ENCODE measurements at places on chromosomes 7 and 10. TPM values are rescaled to one million over a fixed set of nuclear protein-coding genes. Genes with fewer than 3 reads are reported as not detected.

GRCh38 chr10:21758239-21758638, 224.2 kb downstream of the MLLT10 start:
- no peak for DNase-seq

GRCh38 chr10:54266395-54266794, 534.6 kb downstream of the PCDH15 start:
- DNase-seq, result no peak

- DNase-seq, result no peak
These were observed at the start of gene CDHR3 for GRCh38 chr7:105963038-105963667. TSS of gene CDHR3 (plus strand) at chr7:105963264. CDS start at chr7:105963319, 55 bp downstream.

- no peak for DNase-seq
These were observed 249.8 kb downstream of the ARHGAP12 start for GRCh38 chr10:31678575-31679516.

GRCh38 chr7:99203092-99203491, 4.8 kb downstream of the KPNA7 start:
- no peak for DNase-seq

GRCh38 chr7:8778459-8778858, 345.1 kb downstream of the NXPH1 start:
- no peak for DNase-seq

- no peak for DNase-seq
These were observed 363.7 kb downstream of the BMPER start for GRCh38 chr7:34269084-34269483.

GRCh38 chr10:119807960-119808697, 64.5 kb downstream of the MCMBP start:
- no peak for DNase-seq

The INHBA gene
- 26.1 TPM for total RNA-seq

The COL1A2 gene
- total RNA-seq, result 103 TPM

The CACNA2D1 gene
- 34.0 TPM for total RNA-seq

The COL17A1 gene
- 0.39 TPM for total RNA-seq
